ENCODE measurements at places on chromosomes 7 and 10. TPM values are rescaled to one million over a fixed set of nuclear protein-coding genes. Genes with fewer than 3 reads are reported as not detected.

The INTS1 gene
- 136 TPM for total RNA-seq

The SPAM1 gene
- not detected for total RNA-seq

The EN2 gene
- total RNA-seq = not detected

The RBP3 gene
- total RNA-seq = not detected

The PCDH15 gene
- total RNA-seq = not detected

The VSTM2A gene
- total RNA-seq = not detected

The THSD7A gene
- not detected for total RNA-seq

The NUPR2 gene
- not detected for total RNA-seq

The ETV1 gene
- not detected for total RNA-seq

The SERPINE1 gene
- total RNA-seq = 0.11 TPM

The ADAM12 gene
- not detected for total RNA-seq

The DPYSL4 gene
- 1.2 TPM for total RNA-seq

The ELMO1 gene
- 94.4 TPM for total RNA-seq

The ZNF487 gene
- 4.4 TPM for total RNA-seq

The FAM53B gene
- 23.2 TPM for total RNA-seq

The ADRA2A gene
- total RNA-seq = not detected

The TMEM236 gene
- 0.36 TPM for total RNA-seq

The MUC3A gene
- not detected for total RNA-seq

The LIPM gene
- not detected for total RNA-seq

The CDHR3 gene
- 6.0 TPM for total RNA-seq

The NDUFB2 gene
- total RNA-seq = 103 TPM

The OR6V1 gene
- not detected for total RNA-seq

The NAT16 gene
- not detected for total RNA-seq

The ITPRID1 gene
- not detected for total RNA-seq

The SEPTIN14 gene
- not detected for total RNA-seq

The SEMA3A gene
- 0.30 TPM for total RNA-seq

The SUGCT gene
- 3.6 TPM for total RNA-seq

The DENND2A gene
- total RNA-seq = not detected

The SLC18A2 gene
- total RNA-seq = not detected

The FAM25C gene
- not detected for total RNA-seq

The CARD11 gene
- 104 TPM for total RNA-seq

The DIP2C gene
- total RNA-seq = 3.9 TPM

The HABP2 gene
- not detected for total RNA-seq

The ZNF467 gene
- total RNA-seq = 0.88 TPM

The NUTM2E gene
- 0.77 TPM for total RNA-seq

The NUDT13 gene
- 3.4 TPM for total RNA-seq

The STEAP1 gene
- not detected for total RNA-seq

The TNS3 gene
- total RNA-seq = 1.2 TPM

The RSU1 gene
- total RNA-seq = 64.6 TPM

The ZNF736 gene
- total RNA-seq = 55.4 TPM

The MINDY4 gene
- 0.94 TPM for total RNA-seq

The PRKG1 gene
- total RNA-seq = not detected

The CYP2C19 gene
- not detected for total RNA-seq

The TSPAN12 gene
- not detected for total RNA-seq

The PAX4 gene
- not detected for total RNA-seq

The LRRC72 gene
- not detected for total RNA-seq

All from naive thymus-derived CD8-positive, alpha-beta T cell (primary cell).